Substantia nigra (tissue), 51 donors: ENCODE measurements at places on chromosomes 1 and 21.

- DNase-seq = no peak
These were observed 93.9 kb upstream of the KCNA3 start for GRCh38 chr1:110768605-110769004.

DNA sequence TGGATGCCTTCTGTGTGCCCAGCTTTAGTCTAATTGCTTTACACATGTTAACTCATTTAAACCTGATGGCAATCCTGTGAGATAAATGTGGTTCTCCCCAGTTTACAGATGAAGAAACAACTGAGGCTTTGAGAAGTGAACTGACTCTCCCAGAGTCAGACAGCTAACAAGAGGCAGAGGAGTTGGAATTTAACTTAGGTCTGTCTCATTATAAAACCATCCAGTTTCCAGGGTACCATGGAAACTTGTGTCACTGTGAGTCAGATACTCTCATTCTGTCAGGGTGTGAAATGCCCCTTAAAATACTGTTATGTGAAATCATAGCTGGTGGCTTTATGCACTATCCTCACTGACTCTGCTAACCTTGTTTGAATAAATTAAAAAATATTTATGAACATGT is 206.6 kb downstream of the PBX1 start:
- no peak for DNase-seq

DNA sequence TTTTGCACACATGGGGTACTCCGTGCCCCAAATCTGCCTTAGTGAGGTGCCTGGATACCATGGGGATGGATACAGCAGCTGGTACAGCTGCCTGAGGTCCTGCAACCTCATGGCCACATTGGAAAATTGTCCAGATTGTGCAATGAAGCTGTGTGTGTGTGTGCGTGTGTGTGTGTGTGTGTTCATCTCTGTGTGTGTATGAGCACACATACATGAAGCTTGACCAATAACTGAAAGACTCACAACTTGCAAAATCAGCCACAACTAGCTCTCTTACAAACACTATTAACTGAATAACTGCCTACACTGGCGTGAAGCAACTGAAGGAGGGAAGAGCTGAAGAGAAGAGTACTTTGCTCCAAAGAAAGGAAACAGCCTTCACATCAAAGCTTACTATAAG is 78.1 kb downstream of the ERG start:
- DNase-seq = no peak

DNA sequence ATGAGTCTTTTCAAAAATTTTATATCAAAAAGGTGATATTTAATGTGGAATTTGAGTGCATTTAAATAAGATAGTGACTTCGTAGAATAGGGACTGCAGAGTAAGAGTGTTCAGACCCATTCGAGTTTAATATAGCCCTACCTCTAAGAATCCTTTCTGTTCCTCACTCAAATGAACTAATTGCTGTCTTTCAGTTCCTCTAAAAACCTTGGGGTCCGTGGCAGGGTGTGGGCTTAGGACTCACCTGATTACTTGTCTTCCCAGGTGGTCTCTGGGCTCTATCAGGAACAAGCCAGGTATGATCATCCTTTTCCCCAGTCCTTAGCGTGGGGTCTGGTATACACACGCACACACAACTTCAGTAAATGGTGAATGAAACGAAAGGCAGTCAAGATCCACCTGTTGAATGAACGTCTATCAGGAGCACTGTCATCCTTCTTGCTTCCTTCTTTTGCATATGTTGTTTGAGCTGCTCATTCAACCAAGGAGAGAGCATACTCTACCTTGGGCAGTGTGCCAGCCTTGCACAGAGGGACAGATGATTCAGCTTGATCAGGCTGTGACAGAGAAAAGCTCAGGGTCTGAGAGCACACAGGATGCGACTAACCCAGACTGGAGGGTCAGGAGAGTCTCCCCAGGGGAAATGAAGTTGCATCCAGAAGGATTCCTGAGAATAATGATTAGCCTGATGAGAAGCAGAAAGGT is 1.2 kb upstream of the RNF11 start:
- DNase-seq = peak; percentile 11

DNA sequence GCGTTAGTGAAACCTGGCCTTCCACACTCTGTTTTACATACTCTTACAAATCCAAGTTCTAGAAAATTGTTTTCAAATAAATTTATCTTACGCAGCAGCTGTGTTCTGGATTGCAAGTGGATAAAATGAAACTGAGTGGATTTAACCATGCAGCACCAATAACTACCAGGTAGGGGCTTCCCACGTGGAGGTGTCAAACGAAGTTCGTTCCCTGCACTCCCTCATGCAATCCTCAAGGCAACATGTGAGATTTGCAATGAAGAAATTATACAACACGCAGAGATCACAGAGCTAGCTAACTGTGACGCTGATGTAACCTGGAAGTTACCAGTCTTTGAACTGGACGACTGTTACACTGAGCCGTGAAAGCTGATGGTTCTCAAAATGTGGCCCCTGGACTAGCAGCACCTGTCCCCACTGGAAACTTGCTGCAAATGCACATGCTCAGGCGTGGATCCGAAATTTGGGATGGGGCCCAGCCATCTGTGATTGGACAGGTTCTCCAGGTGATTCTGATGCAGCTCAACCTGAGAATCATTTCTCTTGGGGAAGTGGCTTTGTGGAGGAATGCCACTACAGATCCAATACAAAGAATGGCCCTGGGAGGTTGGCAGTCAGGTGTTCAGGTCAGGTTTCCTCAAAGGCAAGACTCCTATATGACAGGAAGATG is 36.3 kb downstream of the RSPH1 start:
- no peak for DNase-seq

DNA sequence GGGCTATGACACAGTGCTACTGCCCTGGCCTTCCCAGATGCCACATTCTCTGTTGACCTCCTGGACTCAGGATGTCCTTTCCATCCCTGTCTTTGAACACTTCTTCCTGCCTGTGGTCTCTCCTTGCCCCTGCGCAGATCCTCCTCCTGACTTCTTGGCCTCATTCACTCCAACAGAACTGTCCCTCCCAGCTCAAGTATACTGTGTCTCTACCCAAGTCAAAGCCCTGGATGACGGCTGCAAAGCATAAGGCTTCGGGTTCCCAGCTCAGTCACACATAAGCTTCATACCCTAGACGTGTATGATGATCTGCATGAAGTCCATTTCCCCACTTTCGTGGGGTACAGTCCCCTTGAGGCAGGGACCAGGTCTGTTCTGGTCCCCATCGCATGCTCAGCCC is 328.2 kb upstream of the VAMP3 start:
- DNase-seq = no peak

- no peak for DNase-seq
These were observed 28.7 kb upstream of the DISP1 start for GRCh38 chr1:222786121-222786520.

DNA sequence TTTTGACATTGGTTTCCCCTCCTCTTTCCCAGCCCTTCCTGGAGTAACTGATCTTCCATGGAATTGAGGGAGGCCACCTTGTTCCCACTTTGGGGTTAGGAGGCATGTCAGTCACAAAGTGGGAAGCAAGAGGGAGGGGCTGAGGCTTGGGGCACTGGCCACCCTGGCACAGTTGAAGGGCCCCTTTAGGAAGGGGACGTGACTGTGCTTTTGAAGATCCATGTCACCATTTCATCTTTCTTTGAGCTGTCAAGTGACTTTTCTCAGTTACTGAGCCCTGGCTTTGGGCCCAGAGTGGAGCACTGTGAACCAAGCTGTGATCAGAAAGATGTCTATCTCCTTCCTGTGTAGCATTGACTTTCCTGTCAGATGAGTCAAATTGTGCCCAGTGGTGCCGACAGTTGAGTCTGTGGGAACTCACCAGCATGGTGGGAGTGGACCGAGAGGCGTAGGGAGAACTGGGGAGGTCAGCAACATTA is 38.5 kb upstream of the TDRD10 start:
- DNase-seq = no peak

- DNase-seq = no peak
These were observed 3.9 kb downstream of the RNF220 start for GRCh38 chr1:44408632-44409602.

- no peak for DNase-seq
These were observed 548 bp upstream of the MFSD2A start for GRCh38 chr1:39954324-39954869.

GRCh38 chr1:12706061-12706460 is 9.8 kb upstream of the AADACL3 start:
- no peak for DNase-seq

DNA sequence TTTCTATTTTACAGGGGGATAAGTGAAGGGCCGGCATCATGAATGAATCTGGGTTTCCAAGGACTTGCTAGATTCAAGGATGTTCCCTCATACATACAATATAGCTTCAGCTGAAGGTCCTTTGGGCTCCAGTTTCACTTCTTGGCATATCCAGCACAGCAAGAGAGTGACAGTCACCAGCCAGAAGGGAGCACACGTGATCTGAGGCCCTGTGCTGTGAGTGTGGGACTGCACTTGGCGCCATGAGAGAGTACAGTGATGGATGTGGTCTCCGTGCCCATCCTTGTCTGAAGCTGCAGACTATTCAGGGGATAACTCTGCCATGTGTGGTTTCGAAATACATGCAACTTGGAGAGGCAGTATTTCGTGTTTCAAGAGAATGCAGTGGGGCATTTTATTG is 159.7 kb upstream of the DSCAM start:
- no peak for DNase-seq

GRCh38 chr1:116508984-116509980 is 61.5 kb downstream of the CD58 start:
- no peak for DNase-seq

GRCh38 chr1:8598783-8599182 is 218.7 kb downstream of the RERE start:
- DNase-seq = no peak

GRCh38 chr1:23238565-23238964 is 21.3 kb upstream of the HTR1D start:
- DNase-seq = no peak

DNA sequence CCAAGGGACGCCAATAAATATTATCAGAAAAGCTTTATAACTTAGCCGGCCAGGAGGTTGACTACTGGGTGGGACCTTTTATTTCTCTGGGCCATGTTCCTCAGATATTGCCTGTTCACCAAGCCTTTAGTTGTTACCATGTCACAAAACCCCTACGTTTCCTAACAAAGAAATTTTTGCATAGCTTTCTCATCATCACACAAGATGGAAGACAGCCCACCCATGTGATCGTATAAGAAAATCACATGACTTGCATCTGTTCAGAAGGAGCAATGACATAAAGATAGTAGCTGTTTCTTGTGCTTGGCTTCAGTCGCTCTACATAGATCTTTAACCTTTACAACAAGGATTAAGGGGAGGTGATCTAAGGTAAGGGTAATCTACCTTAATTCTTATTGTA is 88.9 kb upstream of the NGF start:
- no peak for DNase-seq

DNA sequence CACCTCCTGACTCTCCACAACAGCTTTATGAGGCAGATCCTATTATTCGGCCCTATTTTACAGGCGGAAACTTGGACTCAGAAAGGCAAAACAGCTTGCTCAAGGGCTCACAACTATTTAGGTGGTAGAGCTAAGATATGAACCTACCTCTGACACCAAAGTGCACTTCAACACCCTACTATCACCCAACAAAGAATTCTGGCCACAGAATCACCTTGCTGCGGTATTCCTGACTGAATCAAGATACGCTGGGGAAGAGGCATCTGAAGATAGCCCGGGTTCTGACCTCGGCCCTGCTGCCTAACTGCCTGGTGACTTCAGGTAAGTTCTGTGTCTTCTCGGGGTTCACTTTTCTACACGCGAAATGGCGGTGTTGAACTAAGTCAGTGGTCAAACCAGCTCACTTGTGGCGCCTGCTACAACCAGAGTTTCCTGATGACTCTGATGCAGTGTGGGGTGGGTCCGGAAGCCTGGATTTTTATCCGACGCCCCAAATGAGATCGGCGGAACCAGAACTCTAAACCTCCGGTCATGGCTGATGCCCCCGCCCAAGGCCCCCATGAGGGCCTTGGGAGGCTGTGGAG is 608 bp downstream of the PEF1 start:
- DNase-seq = no peak

GRCh38 chr1:38285807-38286530 is 239.4 kb upstream of the POU3F1 start:
- DNase-seq = no peak

GRCh38 chr1:28640766-28641165 is 2.1 kb downstream of the TAF12 start:
- DNase-seq = no peak

GRCh38 chr1:203760506-203760905 is 4.5 kb upstream of the LAX1 start:
- DNase-seq = no peak

GRCh38 chr1:158203693-158204457 is 23.2 kb downstream of the CD1D start:
- DNase-seq = no peak

GRCh38 chr1:10431070-10431730 is 967 bp downstream of the CENPS start:
- no peak for DNase-seq

DNA sequence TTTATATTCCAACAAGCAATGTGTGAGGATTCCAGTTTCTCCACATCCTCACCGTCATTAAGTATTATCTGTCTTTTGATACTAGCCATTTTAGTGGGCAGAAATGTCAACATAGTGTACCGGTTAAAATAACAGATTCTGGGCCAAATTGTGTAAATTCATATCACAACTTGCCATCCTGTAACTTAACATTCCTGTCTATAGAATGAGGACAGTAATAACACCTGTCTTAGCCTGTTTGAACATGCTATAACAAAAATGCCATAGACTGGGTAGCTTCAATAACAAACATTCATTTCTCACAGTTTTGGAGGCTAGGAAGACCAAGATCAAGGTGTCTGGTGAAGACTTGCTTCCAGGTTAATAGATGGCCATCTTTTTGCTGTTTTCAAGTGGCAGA is 491.1 kb downstream of the PTBP2 start:
- DNase-seq = no peak

GRCh38 chr1:164716992-164717703 is 158.2 kb downstream of the PBX1 start:
- no peak for DNase-seq

DNA sequence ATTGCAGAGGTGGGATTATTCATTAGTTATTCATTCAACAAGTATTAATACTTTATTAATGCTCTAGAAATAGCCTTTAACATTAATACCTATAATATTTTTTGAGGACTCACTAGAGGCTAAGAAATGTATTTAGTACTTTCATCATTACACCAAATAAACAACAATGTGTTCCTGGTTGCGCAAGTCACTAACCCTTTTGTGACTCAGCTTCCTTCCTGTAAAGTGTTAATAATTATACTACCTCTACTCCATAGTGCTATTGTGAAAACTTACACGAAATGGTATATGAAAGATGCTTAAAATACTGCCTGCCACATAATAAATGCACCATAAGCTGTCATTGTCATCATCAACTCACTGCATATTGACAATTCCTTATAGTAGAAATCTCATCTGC is 431.0 kb downstream of the DPYD start:
- no peak for DNase-seq

GRCh38 chr1:212981025-212981495 is 30.7 kb downstream of the VASH2 start:
- DNase-seq = no peak

- no peak for DNase-seq
These were observed 465.7 kb downstream of the USP25 start for GRCh38 chr21:16195538-16195910.

GRCh38 chr21:22743085-22743484 is 1744.9 kb downstream of the NCAM2 start:
- no peak for DNase-seq

- DNase-seq = no peak
These were observed 104.7 kb downstream of the POFUT2 start for GRCh38 chr21:45182958-45183357.

- DNase-seq = no peak
These were observed 78.7 kb upstream of the COG2 start for GRCh38 chr1:230563591-230563990.

- DNase-seq = no peak
These were observed 535.5 kb downstream of the LRRIQ3 start for GRCh38 chr1:73662526-73662925.
